ENCODE measurements at places on chromosomes 12 and 14. TPM values are rescaled to one million over a fixed set of nuclear protein-coding genes. Genes with fewer than 3 reads are reported as not detected.

DNA sequence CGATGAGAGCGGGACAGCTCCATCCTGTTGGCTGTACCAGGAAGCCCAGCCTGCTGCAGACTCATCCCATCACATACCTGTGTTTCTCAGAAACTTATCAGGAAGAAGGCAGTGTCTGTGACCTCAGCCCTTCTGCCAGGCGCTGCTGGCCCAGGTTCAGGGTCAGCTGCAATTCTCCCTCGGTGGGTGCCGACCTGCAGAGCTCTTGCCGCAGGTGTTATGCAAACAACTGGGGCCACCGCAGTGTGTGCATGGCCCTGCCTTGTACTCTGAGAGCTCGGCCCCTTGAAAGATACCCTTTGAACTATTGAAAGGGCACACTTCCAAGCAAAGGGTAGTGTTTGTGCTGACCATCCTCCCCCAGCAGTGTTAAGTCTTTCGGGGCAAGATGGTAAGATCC is 322.2 kb upstream of the DIO3 start:
- H3K36me3 ChIP-seq = no peaks in the 10 kb centered on the region
- H3K4me1 ChIP-seq = no peaks in the 10 kb centered on the region
- H3K27me3 ChIP-seq = peaks cover 13% of the 10 kb centered on the region
- H3K4me3 ChIP-seq = no peak overlapping the region
- DNase-seq = no peak
- H3K27ac ChIP-seq = no peak overlapping the region

Gene KRT6C
- not detected for total RNA-seq

Gene MAGOHB
- total RNA-seq = 10.9 TPM

DNA sequence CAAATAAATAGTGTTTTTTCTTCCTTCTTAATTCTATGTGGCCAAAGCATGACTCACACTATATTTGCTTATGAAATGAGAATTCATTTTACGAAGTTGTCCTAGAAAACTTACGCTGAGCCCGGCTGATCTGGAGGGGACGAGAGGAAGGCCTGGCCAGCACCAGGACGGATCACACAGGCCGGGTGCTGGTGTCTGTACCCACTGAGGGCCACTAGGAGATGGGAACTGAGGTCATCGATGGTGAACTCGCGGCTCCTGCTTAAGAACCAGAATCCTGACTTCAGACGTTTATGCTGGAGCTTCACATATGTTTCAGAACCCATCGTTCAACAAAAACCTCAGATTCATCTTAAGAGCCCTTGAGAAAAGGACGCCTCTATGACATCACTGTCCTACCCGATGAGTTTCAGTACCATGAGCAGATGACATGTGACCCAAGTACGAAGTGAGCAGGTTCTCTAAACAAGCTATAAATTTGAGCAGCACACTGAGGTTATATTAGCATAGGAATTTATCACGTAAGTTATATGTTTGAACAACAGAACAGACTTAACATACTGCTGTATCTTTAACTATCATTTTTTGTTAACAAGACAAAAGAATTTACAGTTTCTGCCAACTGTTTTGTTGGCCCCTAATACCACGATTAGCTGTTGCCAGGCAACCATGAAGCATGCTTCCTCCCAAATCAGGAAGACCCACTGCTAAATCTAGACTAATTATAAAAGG is 111.9 kb downstream of the FOXN3 start:
- H3K27ac ChIP-seq = peak overlapping the region; percentile 88
- H3K27me3 ChIP-seq = no peaks in the 10 kb centered on the region
- DNase-seq = no peak
- no peaks in the 10 kb centered on the region for H3K36me3 ChIP-seq
- H3K4me1 ChIP-seq = peaks cover 3% of the 10 kb centered on the region

Gene ADAMTS20
- not detected for total RNA-seq

DNA sequence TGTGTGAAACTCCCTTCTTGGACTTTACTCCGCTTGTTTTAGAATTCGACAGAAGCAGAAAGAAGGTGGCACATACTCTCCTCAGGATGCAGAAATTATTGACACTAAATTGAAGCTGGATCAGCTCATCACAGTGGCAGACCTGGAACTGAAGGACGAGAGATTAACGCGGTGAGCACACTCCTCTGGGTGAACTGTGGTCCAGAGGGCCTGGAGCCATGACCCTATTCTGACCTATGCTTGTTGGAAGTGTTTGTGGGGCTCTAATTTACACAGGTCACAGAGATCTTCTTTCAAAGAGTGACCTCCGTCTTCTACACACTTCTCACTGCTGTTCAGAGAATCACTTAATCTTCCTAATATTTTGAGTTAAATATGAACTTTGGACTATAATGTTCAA is 72.5 kb upstream of the MYF6 start:
- H3K4me3 ChIP-seq = no peak overlapping the region
- H3K4me1 ChIP-seq = no peaks in the 10 kb centered on the region
- no peaks in the 10 kb centered on the region for H3K36me3 ChIP-seq
- no peaks in the 10 kb centered on the region for H3K27me3 ChIP-seq
- DNase-seq = no peak

Gene CLEC2A
- total RNA-seq = not detected

Gene A2ML1
- 1.2 TPM for total RNA-seq

GRCh38 chr12:103908877-103909276 is 21.3 kb upstream of the HSP90B1 start:
- H3K27me3 ChIP-seq = no peaks in the 10 kb centered on the region
- H3K4me1 ChIP-seq = no peaks in the 10 kb centered on the region
- H3K27ac ChIP-seq = peak overlapping the region; percentile 53
- no peak overlapping the region for H3K4me3 ChIP-seq
- DNase-seq = no peak
- H3K36me3 ChIP-seq = no peaks in the 10 kb centered on the region

GRCh38 chr12:131309700-131310099 is 356.0 kb downstream of the ADGRD1 start:
- no peak for DNase-seq
- no peaks in the 10 kb centered on the region for H3K4me1 ChIP-seq
- no peak overlapping the region for H3K27ac ChIP-seq
- H3K36me3 ChIP-seq = no peaks in the 10 kb centered on the region

GRCh38 chr12:42812871-42813270 is 223.3 kb upstream of the PRICKLE1 start:
- H3K27me3 ChIP-seq = no peaks in the 10 kb centered on the region
- no peaks in the 10 kb centered on the region for H3K4me1 ChIP-seq
- no peak overlapping the region for H3K27ac ChIP-seq
- DNase-seq = no peak

DNA sequence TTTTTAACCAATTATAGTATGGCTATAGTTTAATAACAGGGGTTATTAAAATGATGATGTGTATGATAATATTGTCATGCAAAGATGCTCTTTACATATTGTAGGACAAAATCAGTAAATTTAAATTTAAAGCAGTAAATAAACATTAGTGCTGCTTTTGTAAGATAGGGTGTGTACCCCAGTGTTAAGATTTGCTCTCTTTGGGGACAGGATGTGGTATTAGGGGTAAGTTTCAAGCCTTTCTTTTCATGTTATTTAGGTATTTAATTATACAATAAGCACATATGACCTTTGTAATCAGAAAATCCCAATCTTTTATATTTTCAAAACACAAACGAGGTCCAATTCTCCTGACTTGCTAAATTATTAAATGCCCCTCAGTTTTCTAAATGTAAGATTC is 39.7 kb upstream of the RPH3A start:
- no peaks in the 10 kb centered on the region for H3K4me1 ChIP-seq
- no peak overlapping the region for H3K27ac ChIP-seq
- H3K4me3 ChIP-seq = no peak overlapping the region
- no peaks in the 10 kb centered on the region for H3K36me3 ChIP-seq
- peaks cover 3% of the 10 kb centered on the region for H3K27me3 ChIP-seq

Gene ART4
- total RNA-seq = 1.0 TPM

Gene NR1H4
- total RNA-seq = not detected

Gene BORCS5
- total RNA-seq = 13.5 TPM

- no peak for DNase-seq
- no peaks in the 10 kb centered on the region for H3K4me1 ChIP-seq
- H3K27ac ChIP-seq = no peak overlapping the region
- no peaks in the 10 kb centered on the region for H3K36me3 ChIP-seq
- no peak overlapping the region for H3K4me3 ChIP-seq
- H3K27me3 ChIP-seq = no peaks in the 10 kb centered on the region
These were observed 30.1 kb upstream of the TSPAN11 start for GRCh38 chr12:30896461-30896860.

- no peaks in the 10 kb centered on the region for H3K36me3 ChIP-seq
- H3K27me3 ChIP-seq = no peaks in the 10 kb centered on the region
- H3K27ac ChIP-seq = no peak overlapping the region
- DNase-seq = no peak
- H3K4me3 ChIP-seq = no peak overlapping the region
These were observed 10.7 kb downstream of the DYRK4 start for GRCh38 chr12:4572680-4573079.

DNA sequence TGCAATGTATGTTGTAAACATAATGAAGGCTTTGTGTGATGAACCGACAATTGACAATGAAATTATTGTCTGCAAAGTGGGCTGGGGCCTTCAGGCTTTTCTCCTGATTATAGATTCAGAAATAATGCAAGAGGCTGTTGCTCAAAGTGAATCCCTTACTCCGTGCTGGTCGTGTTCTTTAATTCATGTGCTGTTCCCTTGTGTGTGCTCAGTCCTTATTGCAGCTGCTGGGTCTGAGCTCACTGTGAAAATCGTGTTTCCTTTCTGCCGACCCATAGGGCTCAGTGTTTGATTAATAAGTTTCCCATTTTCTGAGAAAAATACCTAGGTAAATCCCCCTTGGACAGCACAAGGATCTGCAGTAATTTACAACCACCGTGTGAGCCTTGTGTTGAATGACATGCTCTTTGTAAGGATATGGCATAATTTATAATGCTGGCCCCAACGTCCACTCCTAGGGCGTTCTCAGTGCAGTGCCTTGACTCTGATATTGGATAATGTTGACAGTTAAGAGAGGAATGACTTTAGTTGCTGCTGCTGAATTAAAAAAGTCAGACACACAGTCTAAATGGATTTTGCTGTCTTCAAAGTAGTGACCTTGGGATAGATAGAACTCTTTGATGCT is 81.6 kb downstream of the RGS6 start:
- no peaks in the 10 kb centered on the region for H3K36me3 ChIP-seq
- H3K27ac ChIP-seq = no peak overlapping the region
- H3K27me3 ChIP-seq = no peaks in the 10 kb centered on the region

Gene TEX52
- not detected for total RNA-seq

- H3K36me3 ChIP-seq = no peaks in the 10 kb centered on the region
- no peaks in the 10 kb centered on the region for H3K4me1 ChIP-seq
- peak overlapping the region; percentile 96 for H3K27ac ChIP-seq
These were observed 1.3 kb upstream of the ARHGEF25 start for GRCh38 chr12:57609781-57610553.

DNA sequence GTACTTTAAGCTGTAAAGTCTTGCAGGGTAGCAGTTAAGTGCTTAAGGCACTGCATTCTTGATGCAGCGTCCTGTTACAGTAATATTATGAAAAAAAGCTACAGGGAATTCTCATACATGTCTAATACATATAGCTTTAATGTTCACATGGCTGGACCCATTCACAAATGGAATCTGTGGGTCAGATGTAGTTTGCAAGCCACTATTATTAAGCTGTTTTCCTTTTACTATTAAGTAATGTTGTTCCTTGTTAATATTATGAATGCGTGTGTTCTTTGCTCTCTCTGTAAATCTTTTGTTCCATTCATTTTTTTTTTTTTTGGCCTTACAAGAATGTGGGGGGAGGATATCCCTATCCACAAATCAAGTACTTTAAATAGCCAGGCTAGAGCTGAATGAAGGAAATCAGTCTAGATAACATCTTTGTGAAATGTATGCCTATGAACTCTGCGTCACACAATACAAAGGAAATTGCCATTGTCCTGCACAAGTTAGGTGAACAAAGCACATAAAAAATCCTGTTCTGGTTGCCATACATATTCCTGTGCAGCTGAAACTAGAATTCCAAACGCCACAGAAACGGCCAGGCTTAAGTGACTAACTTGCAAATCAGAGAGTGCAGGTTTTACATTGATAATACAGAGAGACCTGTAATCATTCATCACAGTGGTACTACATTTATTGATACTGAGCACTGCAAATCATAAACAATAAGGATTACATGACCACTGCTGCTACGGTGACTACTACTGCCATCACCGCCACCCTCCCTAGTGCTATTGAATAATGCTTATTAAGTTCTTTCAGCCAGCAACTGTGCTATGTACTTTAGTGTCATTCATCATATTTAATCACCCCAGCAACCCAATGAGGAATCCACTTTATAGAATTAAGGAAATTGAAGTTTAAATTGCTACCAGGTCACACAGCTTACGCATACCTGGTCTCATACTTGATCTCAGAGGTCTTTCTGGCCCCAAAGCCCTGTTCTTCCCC is 111.9 kb downstream of the HMGA2 start:
- DNase-seq = no peak
- no peak overlapping the region for H3K4me3 ChIP-seq

Gene VRK1
- 16.7 TPM for total RNA-seq

DNA sequence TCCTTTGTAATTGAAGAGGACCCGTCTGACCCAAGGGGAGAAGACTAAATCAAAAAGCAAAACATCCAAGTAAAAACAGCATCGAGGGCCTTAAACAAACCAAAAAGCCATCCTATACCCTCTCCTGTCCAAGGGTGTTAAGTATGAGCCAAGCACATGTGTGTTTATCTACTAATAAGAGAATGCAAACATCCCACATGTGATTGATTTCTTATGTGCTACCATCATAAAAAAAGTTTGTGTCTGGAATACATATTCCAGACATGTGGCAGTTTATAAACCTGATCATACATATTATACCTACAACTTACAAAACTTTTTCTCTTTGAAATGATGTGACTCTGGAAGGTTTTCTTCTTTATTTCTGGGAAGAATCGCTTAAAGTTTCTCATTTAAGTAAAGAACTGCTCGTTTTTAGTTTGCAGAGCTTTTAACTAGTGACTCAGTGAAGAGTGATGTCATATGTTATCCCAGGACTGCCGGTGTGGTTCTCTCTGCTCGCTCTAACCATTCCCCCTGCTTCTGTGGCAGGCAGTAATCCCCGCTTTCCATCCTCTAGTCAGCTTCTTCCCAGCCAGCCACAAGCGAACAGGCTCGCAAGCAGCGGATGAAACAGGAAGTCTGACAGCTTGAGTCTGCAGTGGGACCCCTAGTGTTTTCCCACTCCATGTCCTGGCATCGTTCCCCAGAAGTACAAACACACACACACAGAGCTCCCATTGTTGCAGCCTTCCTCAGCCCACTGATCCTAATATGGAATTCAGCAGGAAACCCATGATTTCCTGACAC is 431 bp upstream of the RHOJ start:
- no peaks in the 10 kb centered on the region for H3K4me1 ChIP-seq
- H3K36me3 ChIP-seq = no peaks in the 10 kb centered on the region
- peak overlapping the region; percentile 54 for H3K4me3 ChIP-seq
- H3K27me3 ChIP-seq = no peaks in the 10 kb centered on the region
- peak overlapping the region; percentile 95 for H3K27ac ChIP-seq
- peak; percentile 54 for DNase-seq

- H3K4me3 ChIP-seq = no peak overlapping the region
- no peak for DNase-seq
- H3K27me3 ChIP-seq = no peaks in the 10 kb centered on the region
- H3K36me3 ChIP-seq = no peaks in the 10 kb centered on the region
These were observed 30.9 kb downstream of the ERGIC2 start for GRCh38 chr12:29350080-29350479.
